ENCODE measurements at places on chromosomes 12 and 14.

GRCh38 chr12:2651068-2651965 is 143.5 kb upstream of the FKBP4 start:
- DNase-seq, result no peak

GRCh38 chr14:39430762-39431415 is 1.3 kb downstream of the FBXO33 start:
- no peak for DNase-seq

DNA sequence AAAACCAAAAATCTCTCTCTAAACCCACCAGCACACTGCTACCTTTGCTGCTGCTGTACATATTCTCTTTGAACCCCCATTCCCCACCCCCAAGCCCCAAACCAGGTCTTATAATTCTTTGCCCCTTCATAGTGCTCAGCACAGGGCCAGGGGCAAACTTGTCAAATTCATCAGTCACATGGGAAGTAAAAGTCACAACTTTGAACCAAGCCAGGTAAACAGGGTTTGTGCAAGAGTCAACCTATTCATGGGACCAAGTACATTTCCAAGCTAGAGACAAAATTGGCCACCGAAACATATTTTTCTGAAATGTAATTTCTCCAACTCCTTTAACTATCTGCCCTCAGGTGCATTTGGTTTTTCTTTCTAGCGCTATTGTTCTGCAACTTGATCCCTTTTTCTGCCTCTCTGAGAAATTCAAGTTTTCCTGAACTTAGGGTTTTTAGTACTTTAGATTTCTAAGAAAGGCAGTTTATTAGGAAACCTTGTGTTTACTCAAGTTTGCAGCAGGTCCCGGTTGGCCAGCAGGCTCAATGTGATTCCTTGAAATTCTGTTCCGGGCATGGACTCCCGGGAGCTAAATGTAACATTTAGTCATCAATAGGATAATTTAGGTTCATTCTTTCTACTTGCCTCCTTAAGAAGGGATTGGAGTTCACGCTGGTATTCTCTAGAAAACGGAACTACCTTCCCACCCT is 230.5 kb downstream of the EFCAB11 start:
- no peak for DNase-seq

GRCh38 chr12:65287426-65287825 is 8.9 kb downstream of the MSRB3 start:
- no peak for DNase-seq

DNA sequence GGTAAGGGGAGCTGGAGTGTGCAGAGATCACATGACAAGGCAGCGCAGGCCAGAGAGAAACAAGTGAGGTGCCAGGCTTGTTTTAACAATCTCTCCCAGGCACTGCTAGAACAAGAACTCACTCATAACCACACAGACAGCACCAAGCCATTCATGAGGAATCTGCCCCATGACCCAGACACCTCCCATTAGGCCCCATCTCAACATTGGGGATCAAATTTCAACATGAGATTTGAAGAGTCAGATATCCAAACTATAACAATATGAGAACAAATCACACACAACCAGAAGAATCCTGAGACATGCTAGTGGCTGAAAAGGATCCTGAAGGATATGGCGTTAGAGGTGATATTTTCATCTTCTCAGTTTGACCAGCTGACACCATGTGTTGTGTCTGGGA is 21.9 kb downstream of the OR6J1 start:
- no peak for DNase-seq

- DNase-seq, result no peak
Measured at GRCh38 chr14:63563370-63564026, 20.3 kb upstream of the PPP2R5E start.

GRCh38 chr14:53183056-53183455 is 29.9 kb upstream of the DDHD1 start:
- no peak for DNase-seq

DNA sequence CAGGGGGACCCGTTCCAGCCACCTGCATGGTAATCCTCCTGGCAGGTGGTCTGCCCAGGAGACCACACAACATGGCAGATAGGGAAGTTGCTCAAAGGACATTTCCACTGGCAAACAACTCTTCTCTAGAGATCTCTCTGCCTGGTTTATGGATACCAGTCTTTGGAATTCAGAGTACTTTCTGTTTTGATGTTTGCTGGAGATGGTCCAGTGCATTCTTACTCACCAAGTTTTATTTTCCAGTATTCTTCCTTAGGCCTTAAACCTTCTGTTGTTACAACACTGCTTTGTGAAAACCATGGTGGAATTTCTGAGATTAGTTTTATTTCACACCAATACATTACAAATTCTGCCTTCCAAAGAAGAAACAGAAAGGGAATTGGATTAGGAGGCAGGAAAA is 428.3 kb downstream of the FUT8 start:
- DNase-seq, result no peak

DNA sequence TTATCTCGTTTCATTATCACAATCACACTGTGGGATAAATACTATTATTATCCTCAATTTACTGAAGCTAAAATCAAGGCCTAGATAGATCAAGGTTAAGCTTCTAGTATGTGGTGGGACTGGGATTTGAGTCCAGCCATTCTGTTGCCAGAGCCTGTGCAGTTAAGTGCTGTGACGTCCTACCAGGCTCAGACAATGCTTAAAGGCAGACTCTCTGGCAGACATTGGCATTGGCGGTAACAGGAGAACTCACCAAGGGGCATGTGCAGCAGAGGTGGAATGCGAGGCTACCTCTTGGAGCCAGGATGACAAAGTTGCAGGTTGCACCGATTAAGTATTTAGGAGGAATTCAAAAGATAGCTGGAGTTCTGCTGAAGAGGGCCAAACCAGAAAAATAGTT is 155.6 kb upstream of the IFNG-AS1 start:
- no peak for DNase-seq

DNA sequence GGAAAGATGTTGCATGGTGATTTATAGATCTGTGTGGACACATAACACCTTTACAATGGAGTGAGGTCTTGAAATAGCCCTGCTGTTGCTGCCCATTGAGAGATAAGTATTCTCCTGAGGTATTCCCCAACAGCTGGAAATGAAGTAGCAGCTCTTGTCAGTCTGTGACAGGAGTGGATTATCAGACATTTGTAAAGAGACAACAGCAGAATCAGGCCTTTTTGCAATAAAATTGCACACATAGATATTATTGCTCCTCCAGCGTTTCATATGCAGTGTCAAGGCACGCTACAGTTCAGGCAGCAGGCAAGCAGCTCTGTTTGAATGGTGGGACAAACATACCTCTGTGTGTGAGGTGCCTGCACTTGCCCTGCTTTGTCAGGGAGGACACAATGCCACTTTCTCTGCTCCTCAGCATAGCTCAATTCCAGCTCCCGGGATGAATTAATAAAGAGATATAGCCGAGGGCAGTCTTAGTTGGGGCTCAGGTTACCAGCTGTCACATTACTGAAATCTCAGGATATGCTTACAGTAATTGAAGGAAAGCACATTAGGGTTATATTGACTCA is 49.4 kb downstream of the BICD1 start:
- DNase-seq, result no peak

DNA sequence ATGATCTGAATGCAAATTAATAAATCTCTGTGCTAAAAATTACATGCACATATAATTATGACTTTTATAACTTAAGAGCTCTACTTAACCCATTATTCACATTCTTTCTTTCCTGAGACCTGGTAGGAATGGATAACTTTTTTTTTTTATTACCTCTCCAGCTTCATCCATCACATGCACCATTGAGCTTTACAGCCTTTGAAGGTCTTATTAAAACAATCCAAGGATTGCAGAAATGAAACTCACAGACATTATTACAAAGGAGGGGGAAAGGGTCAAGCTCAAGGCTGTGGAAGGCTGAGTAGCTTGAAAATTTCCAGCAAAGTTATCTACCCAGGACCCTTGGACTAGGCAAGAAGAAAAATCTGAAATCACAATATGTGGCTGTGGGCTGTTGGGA is 202.5 kb upstream of the GRIP1 start:
- DNase-seq, result no peak

DNA sequence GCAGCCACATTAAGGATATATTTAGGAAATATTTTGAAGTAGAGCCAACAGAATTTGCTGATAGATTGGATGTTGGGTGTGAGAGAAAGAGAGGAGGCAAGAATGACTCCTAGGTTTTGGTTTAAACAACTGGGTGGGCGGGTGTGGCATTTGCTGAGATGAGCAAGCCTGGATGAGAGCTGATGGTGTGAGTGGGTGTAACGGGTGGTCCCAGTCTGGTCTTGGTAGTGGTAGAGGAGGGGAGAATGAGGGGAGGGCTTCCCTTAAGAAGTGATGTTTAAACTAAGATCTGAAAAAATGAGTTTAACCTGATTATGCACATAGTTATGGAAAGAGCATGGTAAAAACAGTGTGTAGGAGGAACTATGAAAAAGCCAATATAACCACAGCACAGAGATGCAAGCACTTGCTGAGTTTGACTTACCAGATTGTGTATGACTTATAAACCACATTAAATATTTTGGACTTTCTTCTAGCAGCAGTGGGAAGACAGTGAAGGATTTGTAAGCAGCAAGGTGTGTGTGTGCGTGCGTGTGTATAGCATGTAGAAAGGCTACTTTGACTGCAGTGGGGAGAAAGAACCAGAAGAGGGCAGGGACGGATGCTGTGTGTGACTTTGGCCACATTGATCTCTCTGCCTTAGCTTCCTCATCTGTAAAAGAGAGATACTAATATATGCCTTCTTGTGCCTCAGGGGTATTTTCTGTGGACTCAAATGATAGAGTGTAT is 139.7 kb downstream of the PRIMA1 start:
- DNase-seq, result no peak

DNA sequence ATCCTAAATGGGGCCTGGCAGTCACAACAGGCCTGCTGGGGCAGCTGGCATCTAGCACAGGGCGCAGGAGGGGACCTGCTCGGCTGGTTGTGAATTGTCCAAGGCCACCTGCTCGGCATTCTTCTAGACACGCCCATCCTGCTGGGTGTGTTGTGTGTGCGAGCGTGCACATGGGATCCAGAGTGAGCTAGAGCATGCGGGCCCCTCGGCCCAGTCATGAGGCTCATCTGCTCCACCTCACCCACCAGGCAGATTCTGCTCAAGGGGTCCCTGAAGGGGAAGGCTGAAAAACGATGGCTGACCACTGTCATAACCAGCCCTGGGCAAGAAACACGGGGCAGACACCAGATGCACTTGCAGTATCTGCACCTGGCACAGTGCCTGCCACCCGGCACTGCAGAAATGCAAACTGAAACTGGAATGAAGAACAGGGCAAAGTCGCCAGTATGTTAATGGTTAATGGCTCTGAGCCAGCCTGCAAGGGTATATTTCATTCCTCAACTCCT is 31.8 kb downstream of the MAX start:
- DNase-seq, result no peak

DNA sequence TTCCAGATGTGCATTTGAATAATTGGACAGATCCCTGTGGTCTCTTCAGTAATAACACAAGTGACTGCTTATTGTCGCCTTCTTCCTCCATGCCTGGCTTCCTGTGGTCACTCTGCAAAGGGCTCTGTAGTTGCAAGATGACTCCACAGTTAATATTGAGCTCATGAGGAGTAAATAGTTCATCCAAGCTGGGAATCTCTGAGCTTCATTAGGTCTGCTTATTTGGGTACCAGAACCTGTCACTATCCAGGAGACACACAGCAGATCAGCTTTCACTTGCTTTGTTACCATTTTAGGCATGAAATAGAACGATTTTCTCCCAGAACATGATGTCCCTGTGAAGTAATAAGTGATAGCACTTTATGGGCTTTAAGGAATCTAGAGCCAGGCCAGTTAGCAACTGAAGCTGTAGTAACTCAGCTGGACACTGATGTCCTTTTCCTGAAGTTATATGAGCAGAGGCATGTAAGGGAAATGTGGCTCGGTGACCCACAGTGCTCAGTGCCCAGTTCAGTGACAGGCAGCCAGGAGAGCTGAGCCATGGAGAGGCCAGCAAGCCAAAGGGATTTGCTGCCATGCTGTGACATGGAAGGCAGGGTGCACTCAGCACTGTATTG is 50.1 kb downstream of the CRADD start:
- no peak for DNase-seq

GRCh38 chr14:21069388-21070082 is 569 bp upstream of the ARHGEF40 start:
- DNase-seq, result no peak

All from stimulated activated CD4-positive, alpha-beta T cell treated with anti-CD3 and anti-CD28 coated beads, TNF-alpha, amount 100 ng/mL, for 48 hours (primary cell).